ENCODE measurements at places on chromosomes 16 and 17.

- DNase-seq: peak; percentile 56
These were observed 17.1 kb upstream of the CCR7 start for GRCh38 chr17:40582328-40582901.

DNA sequence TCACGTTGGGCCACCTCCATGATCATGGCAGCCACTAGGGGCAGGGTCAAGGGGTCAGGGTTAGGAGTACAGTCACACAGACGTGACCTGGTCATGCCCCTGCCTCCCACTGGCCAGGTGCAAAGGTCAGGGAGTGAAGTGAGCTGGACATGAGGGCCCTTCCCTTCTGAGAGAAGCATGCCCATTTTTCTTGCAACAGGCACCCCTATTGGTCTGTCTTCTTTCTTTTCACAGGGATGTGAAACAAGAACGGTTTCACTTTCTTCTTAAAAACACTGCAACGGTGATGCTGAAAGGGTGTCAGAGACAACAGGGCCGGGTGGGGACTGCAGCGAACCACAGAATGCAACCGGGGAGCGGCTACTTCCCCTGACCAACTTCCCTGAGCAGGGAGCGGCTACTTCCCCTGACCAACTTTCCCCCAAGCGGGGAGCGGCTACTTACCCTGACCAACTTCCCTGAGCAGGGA is 52.1 kb upstream of the DOC2B start:
- no peak for DNase-seq

GRCh38 chr16:12425134-12425941 is 378.3 kb downstream of the CPPED1 start:
- DNase-seq: no peak

- DNase-seq: peak; percentile 52
These were observed 527 bp downstream of the TRAF4 start for GRCh38 chr17:28744104-28744971.

DNA sequence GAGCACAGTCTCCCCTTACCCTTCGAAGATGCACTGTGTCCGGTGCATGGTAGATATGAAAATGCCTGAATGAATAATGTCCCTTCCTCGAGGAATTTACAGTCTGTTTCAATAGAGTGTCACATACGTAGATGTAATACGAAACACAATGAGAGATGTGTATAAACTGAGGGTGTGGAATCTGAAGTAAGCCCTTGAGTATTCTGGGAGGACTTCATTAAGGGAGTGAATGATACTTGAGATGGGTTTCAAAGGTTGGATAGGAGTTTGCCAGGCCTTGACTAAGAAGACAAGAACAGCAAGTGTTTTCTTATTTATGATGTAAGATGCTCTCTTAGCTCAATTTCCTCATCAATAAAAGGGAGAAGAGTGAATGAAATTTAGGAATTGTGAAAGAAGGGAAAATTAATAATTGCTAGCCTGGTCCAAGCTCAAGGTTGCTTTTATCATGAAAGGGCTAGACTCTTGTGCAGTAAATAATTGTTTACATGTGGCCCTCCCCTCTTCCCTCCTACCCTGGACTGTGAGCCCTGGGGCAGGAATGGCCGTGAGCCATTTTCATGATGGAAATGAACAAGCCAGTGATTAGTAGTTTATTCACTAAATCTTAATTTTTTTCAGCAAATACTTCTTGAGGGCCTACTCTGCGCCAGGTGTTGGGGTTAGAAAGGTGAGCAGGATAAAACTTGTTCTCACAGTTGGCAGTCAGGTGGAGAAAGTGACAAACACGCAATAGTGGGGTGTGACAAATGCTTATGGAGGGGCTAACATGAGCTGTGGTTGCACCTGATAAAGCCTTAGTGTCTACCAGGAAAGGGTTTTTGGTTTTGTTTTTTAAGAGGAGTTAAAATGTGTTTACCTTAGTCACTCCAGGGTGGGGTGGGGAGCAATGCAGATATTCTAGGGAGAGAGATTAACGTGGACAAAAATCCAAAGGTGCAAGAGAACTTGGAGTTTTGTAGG is 1.6 kb downstream of the KIF22 start:
- peak; percentile 57 for DNase-seq

- DNase-seq: no peak
These were observed 33.6 kb upstream of the KSR1 start for GRCh38 chr17:27422601-27423000.

GRCh38 chr16:17457997-17458396 is 12.8 kb downstream of the XYLT1 start:
- no peak for DNase-seq

- peak; percentile 85 for DNase-seq
These were observed at the start of gene DHRS11 for GRCh38 chr17:36591434-36592315. Gene DHRS11 (plus strand): TSS chr17:36591879. CDS start chr17:36592010, 131 bp downstream.

- DNase-seq: peak; percentile 84
These were observed 18.1 kb upstream of the LCMT1 start for GRCh38 chr16:25093208-25094061.

DNA sequence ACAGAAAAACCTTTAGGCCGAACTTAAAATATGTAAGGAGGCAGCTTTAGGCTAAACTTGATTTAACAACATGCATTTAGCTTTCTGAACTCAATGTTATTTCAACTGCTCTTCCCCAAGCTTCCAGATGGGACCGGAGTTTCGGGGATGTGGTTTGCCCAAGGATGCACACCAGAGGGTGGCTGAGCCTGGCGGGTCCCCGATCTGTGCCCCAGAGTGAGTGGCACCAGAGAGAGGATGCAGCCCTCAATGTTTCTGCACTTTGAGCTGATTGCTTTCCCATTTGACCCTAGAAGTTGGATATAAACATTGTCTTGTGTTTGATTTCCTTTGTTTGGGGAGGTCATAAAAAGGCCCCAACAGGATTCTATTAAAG is 348.0 kb upstream of the TNRC6C start:
- no peak for DNase-seq

DNA sequence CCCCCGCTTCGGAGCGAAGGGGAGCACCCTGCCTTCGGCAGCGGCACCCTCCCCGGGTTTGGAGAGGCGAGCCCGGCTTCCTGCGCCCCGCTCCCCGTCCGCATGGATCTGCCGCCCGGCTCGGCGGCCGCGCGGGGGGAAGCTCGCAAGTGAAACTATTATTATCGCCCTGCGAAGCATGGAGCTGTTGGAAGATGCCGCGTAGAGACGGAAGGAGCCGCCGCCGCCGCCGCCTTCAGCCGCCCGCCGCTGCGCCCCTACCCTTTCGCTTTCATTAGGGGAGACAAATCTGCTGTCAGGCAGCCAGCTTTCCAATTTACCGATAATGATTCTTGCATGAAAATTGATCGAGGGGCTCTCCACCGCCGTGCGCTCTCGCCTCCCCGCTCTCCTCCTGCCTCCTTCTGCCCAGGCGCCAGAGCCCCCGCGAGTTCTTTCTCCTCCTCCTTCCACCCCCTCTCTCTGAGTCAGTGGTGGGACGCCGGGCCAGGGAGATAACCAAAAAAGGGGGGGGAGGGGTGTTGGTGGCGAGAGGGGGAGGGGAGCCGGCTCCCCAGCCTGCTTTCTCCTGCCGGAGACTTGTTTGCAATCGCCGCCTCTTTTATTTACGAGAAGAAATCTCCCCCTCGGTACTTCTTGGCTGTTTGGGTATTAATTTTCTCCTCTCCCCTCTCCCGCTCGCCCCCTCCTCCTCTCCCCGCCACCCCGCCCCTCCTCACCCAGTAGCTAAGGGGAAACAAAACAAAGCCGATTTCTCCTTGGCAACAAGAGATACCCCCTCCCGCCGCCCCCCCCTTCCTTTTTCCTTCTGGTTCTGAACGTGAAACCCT is 58.0 kb upstream of the GSE1 start:
- DNase-seq: peak; percentile 95

DNA sequence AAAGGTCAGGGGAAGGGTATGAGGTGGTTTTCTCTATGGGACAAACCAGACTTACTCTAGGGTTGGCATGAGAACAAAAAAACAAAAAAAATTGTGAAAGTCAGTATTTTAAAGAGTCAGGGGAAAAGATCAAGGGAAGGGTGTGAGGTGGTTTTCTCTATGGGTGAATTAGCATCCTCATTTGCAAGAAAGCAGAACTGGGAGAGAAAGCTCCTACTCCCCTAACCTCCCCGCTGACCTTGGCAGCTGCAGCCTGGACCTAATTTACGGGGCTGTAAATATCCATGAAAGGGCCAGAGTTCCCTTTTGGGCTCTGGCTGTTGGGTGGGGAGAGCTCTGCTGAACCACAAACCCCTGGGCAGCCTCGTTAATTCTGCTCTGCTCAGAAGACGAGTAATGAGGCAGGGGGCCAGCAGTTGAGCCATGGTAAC is 10.6 kb downstream of the RHBDL3 start:
- DNase-seq: no peak

DNA sequence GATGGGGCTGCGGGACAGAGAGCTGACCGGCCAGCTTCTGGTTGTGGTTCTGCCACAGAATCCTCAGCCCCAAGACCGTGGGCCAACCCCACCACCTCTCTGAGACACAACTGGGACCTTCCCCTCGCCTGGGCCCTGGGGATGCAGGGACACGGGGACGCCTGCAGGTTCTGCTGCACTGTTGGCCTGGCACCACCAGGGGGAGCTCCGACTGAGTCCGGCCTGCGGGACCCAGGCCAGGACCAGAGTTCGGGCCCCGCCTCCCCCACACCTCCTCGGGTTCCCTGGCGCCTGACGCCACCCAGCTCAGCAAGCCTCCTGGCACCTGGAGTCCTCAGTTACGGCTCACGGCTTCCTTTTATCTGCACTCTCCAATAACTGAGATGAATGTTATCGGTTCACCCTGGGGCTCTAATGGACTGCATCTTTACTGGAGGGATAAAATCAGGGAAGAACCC is 27.3 kb downstream of the TBC1D16 start:
- peak; percentile 79 for DNase-seq

DNA sequence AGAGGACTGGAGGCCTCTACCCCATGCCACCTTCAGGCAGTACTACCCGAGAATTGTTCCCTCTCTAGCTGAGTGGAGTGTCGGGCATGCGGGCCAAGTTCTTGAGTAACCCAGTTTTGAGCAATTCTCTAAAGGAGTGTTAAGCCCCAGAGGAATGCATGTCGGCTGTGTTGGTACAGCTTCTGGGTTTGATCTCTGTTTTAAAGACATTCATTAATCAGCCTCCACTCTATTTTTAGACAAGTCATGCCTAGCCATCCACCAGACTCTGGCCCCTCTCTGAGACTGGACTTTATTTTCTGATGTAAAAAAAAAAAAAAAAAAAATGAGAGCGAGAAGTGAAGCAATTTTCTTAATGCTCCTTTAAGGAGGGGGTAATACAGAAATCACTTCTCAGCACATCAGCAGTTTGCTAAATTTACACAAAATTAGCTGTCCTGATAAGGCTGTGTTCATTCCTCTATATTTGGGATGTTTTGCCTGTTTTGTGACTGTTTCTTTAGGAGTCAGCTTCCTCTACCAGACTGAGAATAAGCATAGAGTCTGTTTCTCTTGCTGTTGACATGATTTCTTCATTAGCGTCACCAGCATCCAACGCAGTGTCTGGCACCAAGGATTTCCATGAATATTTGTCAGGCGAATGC is 88.7 kb downstream of the AXIN2 start:
- no peak for DNase-seq
